Stimulated activated CD8-positive, alpha-beta memory T cell treated with anti-CD3 and anti-CD28 coated beads, Interleukin-2, amount 100 ng/mL, for 1 hour (primary cell): ENCODE measurements at places on chromosomes 2 and 18.

DNA sequence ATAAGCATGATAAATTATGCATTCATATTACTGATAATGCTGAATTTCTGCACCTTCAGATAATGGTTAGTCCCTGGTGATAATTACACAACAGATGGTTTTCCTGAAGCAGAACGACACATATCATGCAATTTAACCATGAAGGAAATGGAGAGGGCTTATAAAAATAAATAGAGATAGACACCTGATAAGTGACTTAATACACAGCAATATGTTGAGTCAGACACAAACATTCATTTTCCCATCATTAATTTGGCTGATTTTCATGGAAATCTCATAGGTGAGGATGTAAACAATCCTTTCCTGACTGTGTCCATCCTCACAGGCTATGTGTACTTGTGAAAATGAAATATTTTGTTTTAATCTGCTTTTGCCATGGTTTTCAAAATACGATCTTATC lies 36.9 kb upstream of the DSEL start:
- DNase-seq: no peak

- no peak for DNase-seq
These were observed 218.3 kb downstream of the OTX1 start for GRCh38 chr2:63268946-63269345.

GRCh38 chr2:23053601-23054000 lies 331.4 kb upstream of the KLHL29 start:
- no peak for DNase-seq

DNA sequence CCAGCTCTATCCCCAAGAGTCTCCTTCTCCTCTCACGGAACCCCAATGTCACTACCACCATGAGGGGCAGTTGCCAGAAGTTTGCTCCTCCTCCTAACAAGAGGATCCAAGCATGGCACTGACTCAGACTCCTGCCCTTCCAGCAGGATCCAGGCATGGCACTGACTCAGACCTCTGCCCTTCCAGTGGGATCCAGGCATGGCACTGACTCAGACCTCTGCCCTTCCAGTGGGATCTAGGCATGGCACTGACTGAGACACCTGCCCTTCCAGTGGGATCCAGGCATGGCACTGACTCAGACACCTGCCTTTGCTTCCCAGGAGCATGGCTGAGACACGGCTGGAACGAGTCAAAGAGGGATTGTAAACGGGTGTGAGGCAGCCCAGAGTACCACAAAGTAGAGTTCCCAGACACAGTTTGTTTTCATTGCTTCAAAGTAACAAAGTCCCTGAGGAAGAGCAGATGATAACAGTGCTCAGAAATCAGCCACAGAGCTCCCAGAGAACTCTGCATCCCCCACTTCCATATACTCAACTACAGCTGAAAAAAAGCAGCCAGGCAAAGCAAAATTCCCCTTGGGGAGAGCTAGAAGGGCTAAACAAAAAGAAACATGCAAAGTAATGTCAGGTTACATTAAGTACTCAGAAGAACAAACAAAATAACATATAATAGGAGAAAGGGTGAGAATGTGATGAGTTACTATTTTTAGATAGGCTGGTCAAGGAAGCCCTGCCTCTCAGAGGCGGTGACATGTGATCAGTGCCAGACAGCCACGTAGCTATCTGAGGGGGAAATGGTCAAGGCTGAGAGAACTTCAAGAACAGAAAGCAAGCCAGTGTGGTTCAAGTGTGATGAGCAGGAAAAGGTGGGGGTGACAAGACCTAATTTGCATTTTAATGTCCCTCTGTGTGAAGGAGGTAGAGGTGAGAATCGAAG lies 3.0 kb downstream of the BUB1 start:
- peak; percentile 21 for DNase-seq

- no peak for DNase-seq
These were observed 23.6 kb downstream of the IL1R2 start for GRCh38 chr2:102015399-102015798.

GRCh38 chr2:37829202-37829601 lies 95.9 kb upstream of the RMDN2 start:
- no peak for DNase-seq

DNA sequence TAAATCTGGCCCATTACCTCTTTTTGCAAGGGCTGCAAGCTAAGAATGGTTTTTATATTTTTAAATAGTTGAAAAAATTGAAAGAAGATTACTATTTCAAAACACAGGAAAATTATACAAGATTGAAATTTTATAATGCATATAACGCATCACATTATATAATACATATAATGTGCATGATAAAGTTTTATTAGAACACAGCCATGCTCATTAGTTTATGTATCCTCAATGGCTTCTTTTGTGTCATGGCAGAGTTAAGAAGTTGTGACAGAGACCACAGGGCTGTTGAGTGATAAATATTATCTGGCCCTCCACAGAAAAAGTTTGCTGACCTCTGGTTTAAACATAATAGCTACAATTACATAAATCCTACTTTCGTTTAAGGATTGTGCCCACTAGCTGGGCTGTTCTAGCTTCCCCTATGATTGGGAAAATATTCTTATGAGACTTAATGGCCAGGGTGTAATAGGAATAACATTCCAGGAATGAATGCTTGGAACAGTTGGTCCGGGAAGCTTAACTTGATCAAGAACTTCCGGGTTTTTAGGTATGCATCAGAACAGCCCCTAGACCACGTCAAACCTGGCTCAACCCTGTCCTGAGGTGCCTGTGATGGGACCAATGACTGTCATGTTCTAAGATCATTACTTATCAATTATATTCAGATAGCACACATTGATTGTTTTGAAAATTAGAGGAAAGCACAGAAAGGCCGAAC lies 98.7 kb upstream of the LPIN2 start:
- DNase-seq: no peak

GRCh38 chr2:215528555-215528954 lies 92.7 kb upstream of the FN1 start:
- DNase-seq: no peak

DNA sequence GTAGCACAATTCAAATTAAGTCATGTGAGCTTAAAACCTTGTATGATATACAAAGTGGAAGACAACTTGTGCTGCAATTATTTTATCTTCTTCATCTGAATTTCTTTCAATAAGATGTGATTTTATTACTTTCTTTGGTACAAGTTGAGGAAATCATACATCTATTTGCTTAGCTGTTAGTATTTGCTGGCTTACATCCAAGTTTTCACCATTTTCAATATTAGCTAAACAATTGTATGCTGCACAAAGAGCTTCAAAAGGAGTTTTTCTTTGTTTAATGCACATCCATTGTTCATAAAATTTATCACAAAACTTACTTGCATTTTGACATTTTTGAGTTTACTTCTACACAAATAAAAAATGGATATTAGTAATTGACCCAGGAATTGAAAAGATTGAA lies 40.9 kb downstream of the SCN9A start:
- DNase-seq: no peak

DNA sequence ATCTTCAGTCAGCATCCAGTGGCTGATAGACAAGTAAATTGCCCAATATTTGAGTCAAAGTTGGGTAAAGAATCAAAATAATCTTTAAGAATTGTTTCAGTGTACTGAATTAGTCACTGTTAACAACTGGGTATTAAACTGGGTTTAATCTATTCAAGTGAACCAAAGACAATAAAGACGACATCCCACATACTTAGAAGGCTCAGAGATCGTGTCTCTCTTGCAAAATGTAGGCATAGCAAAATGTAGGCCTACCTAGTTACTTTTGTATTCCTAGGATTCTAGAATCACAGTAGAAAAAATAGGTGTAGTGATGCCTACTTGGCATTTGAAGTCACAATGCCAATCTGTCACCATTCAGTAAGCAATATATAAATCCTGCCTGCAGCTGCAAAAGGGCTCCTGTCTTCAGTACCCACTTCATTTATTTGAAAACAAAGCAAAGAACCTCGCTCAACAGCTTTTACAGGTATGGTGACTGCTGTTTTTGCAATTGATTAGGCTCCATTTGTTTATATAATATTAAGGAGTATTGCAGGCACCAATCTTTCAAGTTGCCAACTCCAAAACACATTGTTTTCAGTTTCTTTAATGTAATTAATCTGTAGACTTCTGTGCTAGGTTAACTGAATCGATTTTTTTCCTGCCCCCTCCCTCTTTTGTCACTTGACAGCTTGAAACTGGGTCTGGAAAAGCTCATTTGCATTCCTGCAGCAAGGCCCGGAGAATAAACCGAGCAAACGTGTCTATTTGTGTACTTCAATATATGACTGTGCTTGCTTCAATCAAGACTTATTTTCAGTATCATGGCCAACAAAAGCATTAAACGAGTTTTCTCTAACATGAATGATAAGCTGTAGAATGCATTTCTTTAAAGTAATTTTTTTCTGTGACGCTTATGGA lies 1074.9 kb downstream of the TDRD15 start:
- no peak for DNase-seq

- no peak for DNase-seq
These were observed 38.3 kb downstream of the MRPL33 start for GRCh38 chr2:27809761-27810241.

DNA sequence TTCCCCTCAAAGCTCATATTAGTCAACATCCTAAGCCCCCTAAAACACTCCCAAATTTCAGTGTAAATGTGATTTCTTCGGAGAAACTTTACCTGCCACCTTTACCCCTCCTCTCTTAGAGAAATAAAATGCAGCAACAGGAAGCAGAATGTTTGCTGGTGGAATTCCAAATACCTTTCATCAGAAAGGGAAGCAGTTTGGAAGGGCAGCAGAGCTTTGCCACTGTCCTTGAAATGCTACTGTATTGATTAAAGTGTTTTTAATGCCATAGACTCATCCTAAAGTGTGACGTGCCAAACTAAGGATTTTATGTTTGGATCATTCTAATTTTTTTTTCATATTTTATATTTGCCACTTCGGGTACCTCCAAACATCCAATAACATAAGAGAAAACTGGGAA lies 480.1 kb downstream of the NRXN1 start:
- no peak for DNase-seq

DNA sequence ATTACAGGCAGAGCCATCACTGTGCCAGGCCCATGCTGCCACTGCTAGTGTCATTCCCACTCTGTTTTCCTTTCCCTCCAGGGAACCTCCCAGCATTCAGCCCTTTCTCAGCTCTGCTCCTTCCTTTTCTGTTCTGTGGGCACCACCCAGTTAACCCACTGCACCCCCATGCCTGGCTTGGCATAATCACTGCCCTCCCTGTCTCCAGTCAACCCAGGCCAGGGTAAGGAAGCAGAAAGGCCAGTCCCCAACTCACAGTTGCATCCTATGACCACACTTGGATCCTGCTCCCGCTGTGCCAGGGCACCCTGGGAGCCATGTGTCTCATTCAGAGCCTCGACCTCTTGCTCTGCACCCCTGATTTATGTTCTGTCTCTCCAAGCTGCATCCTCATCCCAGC lies 32.2 kb downstream of the DPYSL5 start:
- no peak for DNase-seq

GRCh38 chr2:219277703-219278654 lies 1.2 kb upstream of the DNAJB2 start:
- DNase-seq: peak; percentile 49

GRCh38 chr2:242038928-242039341 lies 169.4 kb downstream of the RTP5 start:
- no peak for DNase-seq

- no peak for DNase-seq
These were observed 69.9 kb downstream of the RHOB start for GRCh38 chr2:20516646-20517341.
